ENCODE measurements at places on chromosomes 5 and 9. TPM values are rescaled to one million over a fixed set of nuclear protein-coding genes. Genes with fewer than 3 reads are reported as not detected.
A peak's percentile ranks its signal among the peaks of the same experiment; 100 is the strongest.

- H3K36me3 ChIP-seq, result no peaks in the 10 kb centered on the region
- H3K4me3 ChIP-seq, result no peak overlapping the region
- H3K27ac ChIP-seq, result peak overlapping the region; percentile 29
- no peaks in the 10 kb centered on the region for H3K27me3 ChIP-seq
Observed at GRCh38 chr9:4857163-4857810, 64.5 kb downstream of the RCL1 start.

DNA sequence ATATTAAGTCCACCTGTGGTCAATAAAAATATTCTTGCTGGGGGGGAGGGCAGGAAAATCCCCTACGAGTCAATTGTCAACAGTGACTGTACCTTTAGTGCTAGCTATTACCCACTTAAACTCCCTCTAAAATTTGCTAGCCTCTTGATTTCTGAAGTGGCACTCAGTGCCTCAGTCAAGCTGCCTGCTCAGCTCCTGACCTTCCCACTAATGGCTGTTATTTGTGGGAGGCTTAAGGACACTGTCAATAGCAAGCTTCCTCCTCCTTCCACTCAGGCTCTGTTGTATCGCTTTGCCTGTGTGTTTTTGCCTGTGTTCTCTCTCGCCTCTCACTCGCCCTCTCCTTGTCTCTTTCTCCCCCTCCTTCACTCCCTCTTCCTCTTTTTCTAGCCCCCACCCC is 140.8 kb downstream of the BNC2 start:
- no peaks in the 10 kb centered on the region for H3K36me3 ChIP-seq
- peaks cover 34% of the 10 kb centered on the region for H3K4me1 ChIP-seq
- no peak overlapping the region for H3K4me3 ChIP-seq
- DNase-seq, result no peak

GRCh38 chr5:107377277-107377609 is 293.5 kb downstream of the EFNA5 start:
- no peaks in the 10 kb centered on the region for H3K27me3 ChIP-seq
- H3K4me1 ChIP-seq, result peaks cover 16% of the 10 kb centered on the region
- peak overlapping the region; percentile 75 for H3K27ac ChIP-seq
- DNase-seq, result no peak

The PDE6A gene
- not detected for total RNA-seq

The SLC23A1 gene
- total RNA-seq, result 0.36 TPM
